Right renal pelvis (tissue), 4 donors: ENCODE measurements at places on chromosomes 16 and 17. TPM values are rescaled to one million over a fixed set of nuclear protein-coding genes. Genes with fewer than 3 reads are reported as not detected.

The ABCC12 gene
- not detected for polyA plus RNA-seq

The COQ9 gene
- polyA plus RNA-seq = 90.1 TPM

The TMEM107 gene
- 23.9 TPM for polyA plus RNA-seq

The CD68 gene
- polyA plus RNA-seq = 50.7 TPM
